ENCODE measurements at places on chromosomes 11 and 22. TPM values are rescaled to one million over a fixed set of nuclear protein-coding genes. Genes with fewer than 3 reads are reported as not detected.

GRCh38 chr22:49391436-49391835 is 436.2 kb downstream of the BRD1 start:
- H3K27ac ChIP-seq = no peak overlapping the region
- no peak overlapping the region for H3K4me3 ChIP-seq
- no peaks in the 10 kb centered on the region for H3K36me3 ChIP-seq

TMEM25 gene
- total RNA-seq = 2.4 TPM

MPST gene
- total RNA-seq = 38.3 TPM

DNA sequence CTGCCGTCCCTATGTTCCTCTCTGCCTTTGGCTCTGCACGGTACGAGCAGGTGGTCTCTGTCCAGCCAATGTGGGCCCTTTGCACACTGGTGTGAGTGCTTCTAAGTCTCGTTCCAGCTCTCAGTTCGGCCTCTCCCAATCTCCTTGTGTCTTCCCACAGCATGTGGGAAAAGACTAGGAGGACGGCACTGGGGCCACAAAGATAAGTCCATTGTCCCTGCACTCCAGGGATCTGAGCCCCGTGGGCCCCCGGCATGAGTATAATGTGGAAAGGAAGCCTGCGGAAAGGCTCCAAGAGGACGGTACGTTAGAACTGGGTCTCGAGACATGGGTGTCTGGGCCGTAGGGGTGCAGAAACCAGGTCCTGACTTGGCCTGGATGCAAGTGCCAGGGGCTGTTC is 16.4 kb downstream of the MYEOV start:
- H3K36me3 ChIP-seq = peaks cover 3% of the 10 kb centered on the region
- H3K27me3 ChIP-seq = no peaks in the 10 kb centered on the region
- H3K4me3 ChIP-seq = no peak overlapping the region

STARD10 gene
- total RNA-seq = 10.8 TPM

GRCh38 chr11:76209973-76210930 is 4.0 kb upstream of the WNT11 start:
- H3K4me1 ChIP-seq = peaks cover 42% of the 10 kb centered on the region
- H3K27ac ChIP-seq = no peak overlapping the region
- H3K27me3 ChIP-seq = peaks cover 43% of the 10 kb centered on the region
- peak overlapping the region; percentile 15 for H3K4me3 ChIP-seq
- DNase-seq = peak; percentile 18

- no peak overlapping the region for H3K4me3 ChIP-seq
- peaks cover 4% of the 10 kb centered on the region for H3K36me3 ChIP-seq
- no peak for DNase-seq
- no peaks in the 10 kb centered on the region for H3K27me3 ChIP-seq
- H3K27ac ChIP-seq = no peak overlapping the region
- peaks cover 11% of the 10 kb centered on the region for H3K4me1 ChIP-seq
These were observed 3.9 kb downstream of the TOLLIP start for GRCh38 chr11:1305501-1306056.

DNA sequence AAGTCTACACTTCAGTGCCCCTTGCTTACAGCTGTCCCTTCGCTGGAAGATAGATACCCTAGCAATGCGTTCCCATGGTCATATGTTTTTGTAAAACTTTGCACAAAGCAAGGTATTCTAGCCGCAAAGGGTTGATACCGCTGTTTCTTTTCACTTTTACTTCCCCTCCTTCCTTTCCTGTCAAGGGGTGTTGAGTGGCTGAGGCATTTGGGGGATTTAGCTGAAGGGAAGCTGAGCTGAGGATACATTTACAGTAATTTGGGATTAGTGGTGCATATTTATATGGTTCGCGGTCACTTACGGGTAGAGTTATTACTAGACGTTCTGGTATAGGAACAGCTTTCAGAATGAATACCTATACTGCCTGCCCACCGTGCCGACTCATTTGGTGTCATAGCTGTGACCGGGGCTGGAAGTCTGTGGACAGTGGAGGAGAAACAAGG is 86.9 kb upstream of the WNT11 start:
- DNase-seq = no peak
- no peak overlapping the region for H3K27ac ChIP-seq
- H3K4me3 ChIP-seq = no peak overlapping the region
- H3K27me3 ChIP-seq = no peaks in the 10 kb centered on the region

CDC42EP1 gene
- 22.3 TPM for total RNA-seq

CHRM1 gene
- not detected for total RNA-seq

TMEM151A gene
- 0.60 TPM for total RNA-seq

GRCh38 chr22:29867260-29867659 is 15.7 kb upstream of the MTMR3 start:
- H3K27me3 ChIP-seq = no peaks in the 10 kb centered on the region
- no peak for DNase-seq
- H3K27ac ChIP-seq = no peak overlapping the region
- no peaks in the 10 kb centered on the region for H3K36me3 ChIP-seq
- no peaks in the 10 kb centered on the region for H3K4me1 ChIP-seq

POLDIP3 gene
- total RNA-seq = 33.3 TPM

DNA sequence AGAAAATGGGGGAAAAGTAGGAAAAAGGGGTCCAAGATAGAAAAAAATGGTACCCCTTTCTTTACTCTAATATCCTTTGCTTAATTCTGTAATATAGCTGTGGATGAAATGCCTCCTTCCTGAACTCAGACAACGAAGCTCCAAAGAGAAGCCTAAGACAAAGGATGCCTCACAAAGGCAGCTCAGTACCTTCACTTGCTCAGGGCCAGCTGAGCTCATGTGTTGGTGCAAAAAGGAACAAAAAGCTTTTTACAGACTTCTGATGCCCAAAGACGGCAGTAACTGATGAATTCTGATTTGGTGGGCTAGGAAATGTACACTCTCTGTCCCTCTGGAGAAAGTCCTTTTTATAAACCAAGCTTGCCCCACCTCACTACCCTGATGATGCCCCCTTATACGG is 77.5 kb downstream of the DENND5A start:
- no peak overlapping the region for H3K27ac ChIP-seq
- H3K4me3 ChIP-seq = no peak overlapping the region

MMP11 gene
- 14.5 TPM for total RNA-seq

TRIM22 gene
- 125 TPM for total RNA-seq

IGHMBP2 gene
- total RNA-seq = 30.2 TPM

GRCh38 chr22:20724676-20725454 is 49.0 kb upstream of the SERPIND1 start:
- H3K27me3 ChIP-seq = no peaks in the 10 kb centered on the region
- H3K4me1 ChIP-seq = no peaks in the 10 kb centered on the region
- no peak overlapping the region for H3K4me3 ChIP-seq
- no peak overlapping the region for H3K27ac ChIP-seq
- H3K36me3 ChIP-seq = peaks cover 42% of the 10 kb centered on the region
- no peak for DNase-seq

DNA sequence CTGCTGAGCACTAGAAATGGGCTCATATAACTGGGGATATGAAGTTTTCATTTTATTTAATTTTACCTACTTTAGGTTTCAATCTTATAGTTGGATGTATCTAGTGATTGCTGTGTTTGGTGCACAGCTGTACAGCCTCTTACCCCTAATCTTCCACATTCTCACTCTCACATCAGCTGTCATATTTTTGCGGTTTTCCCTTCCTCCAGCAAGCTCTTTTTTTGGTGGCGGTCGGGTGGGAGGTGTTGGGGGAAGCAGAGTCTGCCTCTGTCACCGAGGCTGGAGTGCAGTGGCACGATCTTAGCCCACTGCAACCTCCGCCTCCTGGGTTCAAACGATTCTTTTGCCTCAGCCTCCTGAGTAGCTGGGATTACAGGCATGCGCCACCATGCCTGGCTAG is 445.1 kb upstream of the ISX start:
- H3K27me3 ChIP-seq = no peaks in the 10 kb centered on the region
- DNase-seq = no peak
- no peaks in the 10 kb centered on the region for H3K4me1 ChIP-seq
- H3K36me3 ChIP-seq = no peaks in the 10 kb centered on the region
- no peak overlapping the region for H3K27ac ChIP-seq

FXYD6 gene
- total RNA-seq = not detected

DNA sequence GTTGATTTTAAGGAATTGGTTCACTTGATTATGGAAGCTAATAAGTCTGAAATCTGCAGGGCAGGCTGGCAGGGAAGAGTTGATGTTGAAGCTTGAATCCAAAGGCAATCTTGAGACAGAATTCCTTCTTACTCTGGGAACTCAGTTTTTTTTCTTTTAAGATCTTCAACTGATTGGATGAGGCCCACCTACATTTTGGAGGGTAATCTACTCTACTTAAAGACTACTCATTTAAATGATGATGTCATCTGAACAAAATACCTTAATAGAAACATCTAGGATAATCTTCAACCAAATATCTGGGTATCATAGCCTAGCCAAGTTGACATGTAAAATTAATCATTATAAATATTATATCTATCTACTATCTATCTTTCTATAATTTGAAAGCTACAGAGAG is 163.2 kb downstream of the PGR start:
- peaks cover 7% of the 10 kb centered on the region for H3K4me1 ChIP-seq
- no peaks in the 10 kb centered on the region for H3K27me3 ChIP-seq
- no peak overlapping the region for H3K27ac ChIP-seq
- no peak overlapping the region for H3K4me3 ChIP-seq
- DNase-seq = no peak
- peaks cover 3% of the 10 kb centered on the region for H3K36me3 ChIP-seq

DNA sequence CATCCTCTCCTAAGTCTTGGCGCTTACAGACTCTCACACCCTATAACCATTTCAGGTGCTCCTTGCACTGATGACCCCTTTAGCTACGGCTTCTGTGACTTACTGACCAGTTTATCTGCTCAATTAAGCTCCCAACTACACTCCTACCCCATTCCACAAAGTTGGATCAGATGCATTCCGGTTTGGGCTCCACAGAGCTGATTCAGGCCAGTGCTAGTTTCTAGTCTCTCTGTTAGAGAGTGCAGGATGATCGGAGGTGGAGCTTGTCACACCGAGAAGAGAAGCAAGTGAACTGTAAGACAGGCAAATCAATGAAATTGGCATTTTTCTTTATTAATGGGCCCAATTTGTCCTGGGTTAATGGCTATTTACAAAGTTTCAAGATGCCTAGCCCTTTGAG is 436.8 kb upstream of the CADM1 start:
- peak overlapping the region; percentile 77 for H3K27ac ChIP-seq
- no peak overlapping the region for H3K4me3 ChIP-seq
- no peaks in the 10 kb centered on the region for H3K27me3 ChIP-seq
- H3K36me3 ChIP-seq = no peaks in the 10 kb centered on the region

GRCh38 chr11:2795491-2795991 is 90.0 kb downstream of the CDKN1C start:
- no peak overlapping the region for H3K27ac ChIP-seq
- DNase-seq = no peak
- no peaks in the 10 kb centered on the region for H3K4me1 ChIP-seq
- no peak overlapping the region for H3K4me3 ChIP-seq
- peaks cover 52% of the 10 kb centered on the region for H3K27me3 ChIP-seq
- no peaks in the 10 kb centered on the region for H3K36me3 ChIP-seq

RGL4 gene
- not detected for total RNA-seq

DNA sequence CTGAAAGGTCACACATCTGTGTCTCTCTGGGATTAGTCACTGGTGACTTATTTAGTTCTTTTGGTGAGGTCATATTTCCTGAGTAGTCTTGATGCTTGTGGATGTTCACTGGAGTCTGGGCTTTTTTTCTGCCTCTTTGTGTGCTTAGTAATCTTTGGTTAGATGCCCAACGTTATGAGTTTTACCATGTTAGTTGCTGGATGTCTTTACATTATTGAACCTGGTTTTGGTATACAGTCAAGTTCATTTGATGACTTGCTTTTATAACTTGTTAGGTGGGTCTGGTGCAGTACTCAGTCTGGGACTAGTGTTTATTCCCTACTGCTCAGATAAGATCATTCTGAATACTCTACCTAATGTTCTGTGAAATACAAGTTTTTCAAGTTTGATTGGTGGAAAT is 26.2 kb upstream of the SLC37A2 start:
- no peaks in the 10 kb centered on the region for H3K27me3 ChIP-seq
- no peak for DNase-seq
- no peaks in the 10 kb centered on the region for H3K36me3 ChIP-seq
- H3K4me3 ChIP-seq = no peak overlapping the region
- no peaks in the 10 kb centered on the region for H3K4me1 ChIP-seq

DNA sequence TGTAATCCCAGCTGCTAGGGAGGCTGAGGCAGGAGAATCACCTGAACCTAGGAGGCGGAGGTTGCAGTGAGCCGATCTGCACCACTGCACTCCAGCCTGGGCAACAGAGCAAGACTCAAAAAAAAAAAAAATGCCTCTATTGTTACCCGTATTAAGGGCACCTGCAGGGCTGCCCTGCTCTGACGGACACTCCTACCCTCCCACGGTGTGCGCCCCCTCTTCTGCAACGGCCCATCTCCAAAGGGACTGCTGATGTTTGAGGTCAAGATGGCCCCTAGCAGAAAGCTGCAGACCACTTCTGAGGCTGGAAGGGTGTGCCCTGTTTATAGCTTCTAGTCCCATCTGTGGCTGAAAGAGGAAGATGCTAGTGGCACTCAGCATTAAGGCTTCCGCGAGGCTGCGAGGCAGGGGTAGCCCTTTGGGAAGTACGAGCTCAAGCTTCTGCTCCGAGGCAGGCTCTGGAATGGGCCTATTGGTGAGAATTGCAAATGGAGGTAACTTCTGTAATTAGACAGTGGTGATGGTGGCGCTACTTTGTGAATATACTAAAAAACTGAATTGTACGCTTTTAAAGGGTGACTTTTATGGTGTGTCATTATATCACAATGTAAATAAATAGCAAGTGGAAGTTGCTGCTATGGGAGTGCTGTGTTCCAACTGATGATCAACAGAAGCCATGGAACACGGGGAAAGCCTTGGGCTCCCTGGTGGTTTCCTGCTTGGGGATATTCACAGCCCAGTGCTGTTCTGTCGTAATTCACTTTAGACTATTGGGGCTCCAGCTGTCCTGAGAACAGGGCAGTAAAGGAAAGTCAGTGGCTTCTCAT is 24.3 kb downstream of the ARFGAP2 start:
- no peak overlapping the region for H3K4me3 ChIP-seq
- H3K27ac ChIP-seq = no peak overlapping the region
- H3K36me3 ChIP-seq = 0 out of 2 replicates have a peak, but pooled peaks cover 3% of the 10 kb centered on the region
- H3K4me1 ChIP-seq = peaks cover 7% of the 10 kb centered on the region
- no peak for DNase-seq
- no peaks in the 10 kb centered on the region for H3K27me3 ChIP-seq

DNA sequence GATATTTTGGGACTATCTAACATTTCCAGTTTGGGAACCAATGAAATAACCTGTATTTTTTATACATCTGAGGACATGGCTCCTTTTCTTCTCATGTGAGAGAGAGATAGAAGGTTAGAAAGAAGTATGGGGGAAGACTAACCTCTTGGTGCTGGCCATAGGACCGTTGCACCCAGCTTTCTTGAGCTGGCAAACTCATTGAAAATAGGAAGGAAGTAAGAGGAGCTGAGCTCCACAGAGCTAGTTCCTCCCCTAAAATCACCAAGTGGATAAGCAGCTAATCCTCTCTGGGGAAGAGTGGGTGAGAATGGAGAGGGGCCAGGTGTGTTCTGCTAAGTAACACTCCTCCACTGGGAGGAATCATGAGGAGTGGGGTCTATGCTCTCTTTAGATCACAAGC is 387.4 kb upstream of the CADM1 start:
- H3K27me3 ChIP-seq = no peaks in the 10 kb centered on the region
- DNase-seq = no peak
- H3K4me1 ChIP-seq = peaks cover 27% of the 10 kb centered on the region
- no peak overlapping the region for H3K27ac ChIP-seq
- no peaks in the 10 kb centered on the region for H3K36me3 ChIP-seq

- no peak overlapping the region for H3K27ac ChIP-seq
- H3K4me3 ChIP-seq = no peak overlapping the region
- DNase-seq = no peak
- H3K36me3 ChIP-seq = no peaks in the 10 kb centered on the region
- no peaks in the 10 kb centered on the region for H3K4me1 ChIP-seq
- H3K27me3 ChIP-seq = no peaks in the 10 kb centered on the region
These were observed 125.0 kb downstream of the UVRAG start for GRCh38 chr11:75939992-75940391.

- no peak overlapping the region for H3K27ac ChIP-seq
- no peaks in the 10 kb centered on the region for H3K4me1 ChIP-seq
- H3K4me3 ChIP-seq = no peak overlapping the region
These were observed 36.1 kb upstream of the TSPAN18 start for GRCh38 chr11:44690651-44691050.

CCDC188 gene
- 0.84 TPM for total RNA-seq

SESN3 gene
- 0.66 TPM for total RNA-seq

BLID gene
- not detected for total RNA-seq

All from SJSA1 (cell line).